Neural crest cell (in vitro differentiated cells): ENCODE measurements at places on chromosomes 1 and 21.
A peak's percentile ranks its signal among the peaks of the same experiment; 100 is the strongest.

DNA sequence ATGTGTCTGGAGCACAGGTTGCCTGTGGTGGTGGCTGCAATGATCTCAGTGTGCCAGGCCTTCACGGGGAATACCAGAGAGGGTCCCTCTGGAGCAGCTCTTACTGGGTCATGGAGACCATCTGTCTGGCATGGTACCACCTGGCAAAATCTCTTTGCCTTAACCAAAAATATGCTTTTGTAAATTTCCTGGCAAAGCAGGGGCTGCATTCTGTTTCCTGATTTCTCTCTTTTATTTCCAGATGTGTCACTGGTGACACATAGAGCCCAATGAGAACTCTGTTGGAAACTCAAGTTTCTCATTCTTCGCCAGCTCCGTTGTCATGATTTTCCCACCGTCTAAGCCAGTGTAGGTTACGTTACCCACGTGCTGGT lies 136.5 kb downstream of the FGGY start:
- H3K4me1 ChIP-seq = peaks cover 41% of the 10 kb centered on the region
- no peaks in the 10 kb centered on the region for H3K27me3 ChIP-seq
- no peak overlapping the region for H3K27ac ChIP-seq
- H3K4me3 ChIP-seq = no peak overlapping the region
- no peak for DNase-seq

DNA sequence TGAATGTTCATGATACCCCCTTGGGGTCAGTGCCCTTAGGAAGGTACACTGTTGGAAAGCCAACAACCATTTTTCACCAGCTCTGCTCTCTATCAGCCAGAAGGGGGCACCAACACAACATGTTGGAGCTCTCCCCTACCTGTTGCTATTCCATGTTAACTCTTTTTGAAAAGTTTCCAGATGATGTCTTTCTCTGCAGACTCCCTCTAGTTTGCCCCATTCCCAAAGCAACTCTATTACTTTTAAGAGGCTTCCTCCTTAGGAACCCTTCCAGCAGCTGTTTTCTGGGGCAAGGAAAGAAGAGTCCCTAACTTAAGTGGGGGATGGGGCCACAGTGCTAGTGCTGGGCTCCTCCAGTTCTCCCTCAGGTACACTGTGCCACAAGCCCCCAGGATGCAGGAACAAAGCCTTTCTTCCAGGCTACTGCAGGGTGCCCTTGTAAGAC lies 22.9 kb upstream of the NDC1 start:
- no peak overlapping the region for H3K4me3 ChIP-seq
- H3K27ac ChIP-seq = no peak overlapping the region
- no peaks in the 10 kb centered on the region for H3K4me1 ChIP-seq
- DNase-seq = peak; percentile 46
- H3K36me3 ChIP-seq = no peaks in the 10 kb centered on the region

- peaks cover 68% of the 10 kb centered on the region for H3K27me3 ChIP-seq
- H3K4me1 ChIP-seq = peaks cover 10% of the 10 kb centered on the region
- no peak overlapping the region for H3K27ac ChIP-seq
- DNase-seq = no peak
- no peaks in the 10 kb centered on the region for H3K36me3 ChIP-seq
These were observed 23.7 kb upstream of the NFIA start for GRCh38 chr1:61058483-61059245.

DNA sequence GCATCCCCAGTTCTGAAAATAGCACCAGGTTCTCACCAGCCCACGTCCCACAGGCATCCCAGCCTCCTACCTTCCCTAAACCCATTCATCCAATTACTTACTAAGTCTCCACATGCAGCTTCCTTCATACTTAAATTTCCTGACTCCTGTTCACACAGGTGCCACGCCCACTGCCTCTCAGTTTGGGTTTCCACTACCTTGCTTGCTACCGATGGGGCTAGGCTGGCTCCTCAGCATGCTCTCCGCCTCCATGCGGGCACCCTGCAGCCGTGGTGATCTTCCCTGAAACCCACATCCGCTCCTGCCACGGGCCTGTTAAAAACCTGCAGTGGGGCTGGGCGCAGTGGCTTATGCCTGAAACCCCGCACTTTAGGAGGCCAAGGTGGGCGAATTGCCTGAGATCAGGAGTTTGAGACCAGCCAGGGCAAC lies 70.4 kb upstream of the ANGPTL1 start:
- no peak overlapping the region for H3K27ac ChIP-seq
- H3K36me3 ChIP-seq = no peaks in the 10 kb centered on the region
- H3K4me3 ChIP-seq = no peak overlapping the region
- no peak for DNase-seq
- H3K27me3 ChIP-seq = peaks cover 2% of the 10 kb centered on the region

- H3K4me1 ChIP-seq = no peaks in the 10 kb centered on the region
- H3K27me3 ChIP-seq = no peaks in the 10 kb centered on the region
- DNase-seq = no peak
These were observed 60.4 kb downstream of the DIP2A start for GRCh38 chr21:46518983-46519583.

DNA sequence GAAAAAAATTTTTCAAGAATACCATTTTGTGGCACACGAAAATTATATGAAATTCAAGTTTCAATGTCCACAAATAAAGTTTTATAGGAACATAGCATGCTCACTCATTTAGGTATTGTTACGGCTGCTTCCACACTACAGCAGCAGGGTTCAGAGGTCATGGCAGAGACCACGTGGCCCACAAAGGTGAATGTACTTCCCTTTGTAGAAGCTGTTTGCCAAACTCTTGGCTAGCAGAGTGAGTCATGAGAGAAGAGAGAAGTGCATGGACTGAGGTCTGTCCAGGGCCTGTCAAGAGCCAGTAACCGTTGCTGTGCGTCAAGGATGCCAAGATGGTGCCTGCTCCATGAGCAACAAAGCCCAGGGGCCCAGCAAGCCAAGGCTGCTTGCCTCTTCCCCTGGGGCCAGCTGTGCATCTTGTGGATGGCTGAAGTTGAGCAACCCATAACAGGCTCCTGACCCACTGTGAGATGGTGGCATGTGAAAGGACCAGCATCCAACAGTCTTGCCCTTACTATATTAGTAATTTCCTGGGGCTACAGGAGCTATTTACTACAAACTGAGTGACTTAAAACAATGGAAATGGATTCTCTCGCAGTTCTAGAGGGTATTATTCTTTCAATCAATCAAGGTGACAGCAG lies 64.8 kb upstream of the ATP5PO start:
- no peak overlapping the region for H3K27ac ChIP-seq
- no peak overlapping the region for H3K4me3 ChIP-seq
- H3K27me3 ChIP-seq = no peaks in the 10 kb centered on the region
- H3K36me3 ChIP-seq = peaks cover 3% of the 10 kb centered on the region
- no peak for DNase-seq

DNA sequence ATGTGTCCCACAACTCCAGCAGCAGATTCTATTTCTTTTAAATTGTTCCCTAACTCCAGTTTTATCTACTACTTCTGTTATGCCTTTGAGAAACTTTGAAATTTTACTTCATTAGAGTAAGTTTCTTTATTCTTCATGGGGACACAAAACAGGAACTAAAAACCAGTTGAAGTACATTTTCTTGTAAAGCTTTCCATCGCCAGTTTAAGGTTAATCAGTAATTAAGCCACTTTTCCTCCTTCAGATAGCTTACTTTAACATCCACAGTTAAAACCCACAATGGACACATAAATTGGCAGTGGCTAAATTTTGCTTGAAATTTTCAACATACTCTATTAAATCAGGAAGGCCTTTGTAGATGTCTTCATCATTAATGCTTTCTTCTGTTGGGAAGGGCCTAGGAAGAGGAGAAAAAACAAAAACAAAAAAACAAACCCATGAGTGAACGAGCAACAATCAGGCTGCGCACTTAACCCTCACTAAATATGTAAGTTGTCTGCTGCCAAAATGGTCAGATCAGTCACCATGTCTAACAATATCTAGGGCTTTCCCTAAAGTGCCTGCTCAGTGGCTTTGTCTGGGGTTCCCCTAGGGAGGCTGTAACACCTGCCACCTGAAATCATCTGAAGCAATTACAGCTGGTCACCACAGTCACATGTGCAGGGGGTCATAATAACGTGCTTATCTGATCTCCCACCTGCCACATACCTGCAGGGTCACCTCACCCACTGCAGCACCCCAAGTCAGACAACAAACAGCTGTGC lies 187.9 kb downstream of the VAV3 start:
- H3K27me3 ChIP-seq = no peaks in the 10 kb centered on the region
- DNase-seq = no peak
- H3K27ac ChIP-seq = no peak overlapping the region
- no peaks in the 10 kb centered on the region for H3K36me3 ChIP-seq
- no peaks in the 10 kb centered on the region for H3K4me1 ChIP-seq

- H3K27ac ChIP-seq = no peak within 1 kb of the TSS
- DNase-seq = peak; percentile 41
- peaks cover 28% of the 10 kb centered on the region for H3K4me1 ChIP-seq
- no peaks in the 10 kb centered on the region for H3K36me3 ChIP-seq
- peak within 1 kb of the TSS; percentile 86 for H3K4me3 ChIP-seq
- peaks cover 48% of the 10 kb centered on the region for H3K27me3 ChIP-seq
These were observed at the start of gene SLC44A3 for GRCh38 chr1:94819945-94820746. Gene SLC44A3 (plus strand): TSS chr1:94820357. CDS start chr1:94820452, 95 bp downstream.

GRCh38 chr1:203548892-203549291 lies 54.9 kb downstream of the OPTC start:
- H3K4me1 ChIP-seq = peaks cover 9% of the 10 kb centered on the region
- no peak overlapping the region for H3K4me3 ChIP-seq
- H3K27me3 ChIP-seq = no peaks in the 10 kb centered on the region
- no peak overlapping the region for H3K27ac ChIP-seq

- peak overlapping the region; percentile 84 for H3K4me3 ChIP-seq
- H3K36me3 ChIP-seq = peaks cover 4% of the 10 kb centered on the region
- H3K27ac ChIP-seq = no peak overlapping the region
- peaks cover 28% of the 10 kb centered on the region for H3K4me1 ChIP-seq
- H3K27me3 ChIP-seq = peaks cover 20% of the 10 kb centered on the region
These were observed 1.6 kb upstream of the KDM4A start for GRCh38 chr1:43648221-43648847.

DNA sequence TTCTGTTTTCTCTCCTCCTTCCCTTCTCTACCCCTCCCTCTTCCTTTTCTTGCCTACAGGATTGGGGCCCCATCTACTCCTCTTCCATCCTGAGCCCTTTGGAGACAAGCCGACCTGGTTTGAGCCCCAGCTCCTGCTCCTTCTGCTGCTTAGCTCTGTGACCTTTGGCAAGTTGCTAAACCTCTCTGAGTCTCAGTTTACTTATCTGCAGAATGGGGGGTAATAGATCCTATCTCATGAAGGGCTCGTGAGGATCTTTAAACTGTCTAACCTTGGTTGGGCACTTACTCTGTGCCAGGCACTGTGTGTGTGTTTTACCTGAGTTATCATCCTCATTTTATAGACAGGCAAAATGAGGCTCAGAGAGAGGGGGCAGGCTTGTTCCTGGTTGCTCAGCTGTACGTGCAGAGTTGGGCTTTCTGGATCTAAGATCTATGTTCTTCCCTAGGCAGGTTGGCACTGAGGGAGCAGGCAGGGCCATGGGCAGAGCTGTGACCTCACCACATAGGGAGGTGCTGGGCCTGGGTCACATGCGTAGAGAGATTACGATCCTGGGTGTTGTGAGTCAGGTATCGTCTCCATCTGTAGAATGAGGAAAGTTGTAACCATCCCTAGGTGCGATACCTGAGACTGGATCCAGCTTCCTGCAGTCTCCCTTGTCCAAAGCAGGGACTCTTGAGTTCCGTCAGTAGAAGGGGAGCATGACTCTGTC lies 58.5 kb downstream of the FOXO6 start:
- H3K4me3 ChIP-seq = no peak overlapping the region
- H3K36me3 ChIP-seq = no peaks in the 10 kb centered on the region
- no peaks in the 10 kb centered on the region for H3K4me1 ChIP-seq
- DNase-seq = no peak

GRCh38 chr1:117708323-117709248 lies 102.7 kb downstream of the TENT5C start:
- H3K36me3 ChIP-seq = no peaks in the 10 kb centered on the region
- no peak overlapping the region for H3K27ac ChIP-seq
- DNase-seq = no peak
- H3K27me3 ChIP-seq = no peaks in the 10 kb centered on the region

DNA sequence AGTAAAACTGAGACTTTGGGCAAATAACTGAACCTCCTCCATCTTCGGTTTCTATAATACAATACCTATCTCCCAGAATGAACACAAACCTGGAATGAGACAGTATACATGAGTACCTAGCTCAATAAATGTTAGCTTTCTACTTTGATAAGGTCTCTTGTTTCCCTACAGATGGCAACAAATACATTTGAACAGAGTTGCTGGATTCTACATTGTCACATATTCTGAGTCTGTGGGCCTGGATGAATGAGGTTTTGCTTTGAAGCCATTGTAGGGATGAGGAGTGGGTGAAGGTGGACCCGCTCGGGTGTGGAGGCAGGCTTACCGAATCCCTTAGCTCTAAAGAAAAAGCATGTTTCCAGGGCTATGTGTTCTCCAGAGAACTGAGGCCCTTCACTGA lies 13.9 kb upstream of the FYB2 start:
- peaks cover 9% of the 10 kb centered on the region for H3K4me1 ChIP-seq
- DNase-seq = no peak
- no peak overlapping the region for H3K27ac ChIP-seq
- no peak overlapping the region for H3K4me3 ChIP-seq

DNA sequence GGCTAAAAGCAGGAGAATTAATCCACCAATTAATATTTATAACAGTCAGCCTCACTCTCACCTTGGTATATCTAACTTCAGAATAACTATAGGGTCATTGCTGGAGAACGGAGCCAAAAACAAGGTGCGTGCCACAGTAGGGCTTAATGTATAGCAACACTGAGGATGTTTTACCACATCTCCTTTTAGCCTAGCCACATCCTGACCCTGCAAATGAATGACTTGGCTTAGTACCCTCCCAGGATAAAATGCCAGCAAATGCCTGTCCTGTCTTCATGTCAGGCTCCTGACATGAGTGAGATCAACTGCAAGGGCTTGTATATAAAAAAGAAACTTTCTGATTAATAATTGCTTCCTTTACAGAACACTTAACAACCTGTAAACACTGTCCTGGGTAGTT lies 2.7 kb upstream of the CDC42BPA start:
- no peaks in the 10 kb centered on the region for H3K36me3 ChIP-seq
- no peak for DNase-seq
- H3K27me3 ChIP-seq = no peaks in the 10 kb centered on the region
- peaks cover 34% of the 10 kb centered on the region for H3K4me1 ChIP-seq
- no peak overlapping the region for H3K27ac ChIP-seq

- H3K4me1 ChIP-seq = peaks cover 7% of the 10 kb centered on the region
- no peak for DNase-seq
- no peaks in the 10 kb centered on the region for H3K36me3 ChIP-seq
- no peaks in the 10 kb centered on the region for H3K27me3 ChIP-seq
- H3K27ac ChIP-seq = no peak overlapping the region
These were observed 245.6 kb upstream of the ADAMTS5 start for GRCh38 chr21:27212441-27212840.

DNA sequence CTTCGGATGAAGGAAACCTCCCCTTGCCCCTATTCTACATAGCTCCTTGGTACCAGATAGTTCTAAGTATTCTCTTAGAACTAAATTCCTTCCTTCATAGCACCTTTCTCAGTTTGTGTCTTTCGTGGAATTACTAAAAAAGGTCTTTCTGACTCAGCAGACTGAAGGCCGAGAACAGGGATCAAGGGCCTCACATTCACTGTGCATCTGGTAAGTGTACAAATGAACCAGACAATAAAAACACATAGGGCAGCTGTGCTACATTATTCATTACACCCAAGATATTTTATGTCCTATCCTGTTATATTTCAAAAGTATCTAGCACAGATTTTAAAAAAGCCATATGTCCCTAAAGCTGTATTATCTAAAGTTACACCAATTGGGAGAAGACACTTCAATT lies 62.9 kb upstream of the HP1BP3 start:
- H3K36me3 ChIP-seq = peaks cover 41% of the 10 kb centered on the region
- H3K4me1 ChIP-seq = no peaks in the 10 kb centered on the region
- H3K27ac ChIP-seq = no peak overlapping the region
- H3K4me3 ChIP-seq = no peak overlapping the region
- no peak for DNase-seq
